Myocyte (in vitro differentiated cells): ENCODE measurements at places on chromosomes 5 and 9. TPM values are rescaled to one million over a fixed set of nuclear protein-coding genes. Genes with fewer than 3 reads are reported as not detected.

The SLC34A3 gene
- total RNA-seq: 0.56 and 0.62 TPM in 2 replicates

The CD14 gene
- total RNA-seq: 0.21 and 0.64 TPM in 2 replicates

The PCDHGA12 gene
- 4.3 and 4.6 TPM in 2 replicates for total RNA-seq

The OSMR gene
- total RNA-seq: 15.6 and 40.0 TPM in 2 replicates

The INSL4 gene
- total RNA-seq: not detected in 2 replicates

The RNF20 gene
- total RNA-seq: 28.8 and 30.3 TPM in 2 replicates

The EPB41L4B gene
- total RNA-seq: 0.10 and 0.70 TPM in 2 replicates

The PALM2AKAP2 gene
- total RNA-seq: 24.1 and 26.6 TPM in 2 replicates

The HTR1A gene
- total RNA-seq: not detected in 2 replicates

The BTNL9 gene
- total RNA-seq: not detected in 2 replicates

The PCDHB11 gene
- total RNA-seq: 3.9 and 5.3 TPM in 2 replicates

The PRSS3 gene
- not detected in 2 replicates for total RNA-seq

The AGXT2 gene
- not detected in 2 replicates for total RNA-seq

The PTGS1 gene
- total RNA-seq: 9.6 and 14.0 TPM in 2 replicates

The ALAD gene
- total RNA-seq: 16.0 and 24.5 TPM in 2 replicates

The C9 gene
- not detected in 2 replicates for total RNA-seq

The RLN2 gene
- total RNA-seq: 1.1 TPM in 1 of 2 replicates, not detected in the other

The CDH9 gene
- total RNA-seq: not detected in 2 replicates

The BARX1 gene
- not detected in 2 replicates for total RNA-seq

The CDKN2B-AS1 gene
- total RNA-seq: 2.3 and 2.7 TPM in 2 replicates

The PCDHGA9 gene
- total RNA-seq: 0.88 and 1.7 TPM in 2 replicates

The BTNL3 gene
- total RNA-seq: 0.21 TPM in 1 of 2 replicates, not detected in the other

The GABRG2 gene
- total RNA-seq: not detected in 2 replicates

The PCDHA10 gene
- total RNA-seq: 0.03 and 0.05 TPM in 2 replicates

The FBXW2 gene
- 24.4 and 25.6 TPM in 2 replicates for total RNA-seq

The UHRF2 gene
- total RNA-seq: 42.0 and 126 TPM in 2 replicates

The PHF19 gene
- 13.3 and 15.3 TPM in 2 replicates for total RNA-seq

The CCNI2 gene
- total RNA-seq: not detected in 2 replicates

The C9orf57 gene
- total RNA-seq: not detected in 2 replicates

The CCDC183 gene
- 0.70 and 3.4 TPM in 2 replicates for total RNA-seq

The GNA14 gene
- total RNA-seq: 0.21 TPM in 1 of 2 replicates, not detected in the other

The MEIKIN gene
- not detected in 2 replicates for total RNA-seq

The PCDHGB4 gene
- 1.1 and 2.2 TPM in 2 replicates for total RNA-seq

The PCDHB6 gene
- total RNA-seq: 1.5 and 2.3 TPM in 2 replicates

The ADAMTSL2 gene
- 4.7 and 8.1 TPM in 2 replicates for total RNA-seq

The PCDHGA7 gene
- 1.1 and 2.3 TPM in 2 replicates for total RNA-seq

The FAM53C gene
- total RNA-seq: 35.2 and 38.7 TPM in 2 replicates

The KCNV2 gene
- not detected in 2 replicates for total RNA-seq

The PTPRD gene
- total RNA-seq: not detected in 2 replicates

The HK3 gene
- total RNA-seq: not detected in 2 replicates

The GPR151 gene
- not detected in 2 replicates for total RNA-seq

The PRRC1 gene
- 45.6 and 52.5 TPM in 2 replicates for total RNA-seq

The HRH2 gene
- total RNA-seq: not detected in 2 replicates

The ZFP37 gene
- 5.5 and 7.8 TPM in 2 replicates for total RNA-seq

The CDHR2 gene
- total RNA-seq: not detected in 2 replicates

The IL9 gene
- total RNA-seq: not detected in 2 replicates

The CDC25C gene
- total RNA-seq: 0.05 and 0.16 TPM in 2 replicates

The HCN1 gene
- not detected in 2 replicates for total RNA-seq

The NXNL2 gene
- total RNA-seq: 0.27 and 2.4 TPM in 2 replicates

The RAB3C gene
- not detected in 2 replicates for total RNA-seq

The C5orf47 gene
- 0.11 TPM in 1 of 2 replicates, not detected in the other for total RNA-seq

The PNPLA7 gene
- total RNA-seq: 1.3 and 1.5 TPM in 2 replicates

The CAMSAP1 gene
- 45.8 and 57.8 TPM in 2 replicates for total RNA-seq

The F2RL1 gene
- total RNA-seq: not detected in 2 replicates
